ENCODE measurements at places on chromosomes 12 and 14.

- no peak overlapping the region for H3K27ac ChIP-seq
- H3K36me3 ChIP-seq: no peaks in the 10 kb centered on the region
- no peak overlapping the region for H3K4me3 ChIP-seq
- DNase-seq: no peak
- H3K4me1 ChIP-seq: peaks cover 6% of the 10 kb centered on the region
- no peaks in the 10 kb centered on the region for H3K27me3 ChIP-seq
These were observed 206.6 kb upstream of the DIO3 start for GRCh38 chr14:101354726-101355125.

GRCh38 chr14:104724981-104725771 is 1.1 kb downstream of the ADSS1 start:
- peaks cover 13% of the 10 kb centered on the region for H3K36me3 ChIP-seq
- H3K27me3 ChIP-seq: no peaks in the 10 kb centered on the region
- peak; percentile 55 for DNase-seq
- H3K4me1 ChIP-seq: peaks cover 16% of the 10 kb centered on the region
- no peak overlapping the region for H3K27ac ChIP-seq

GRCh38 chr14:62189698-62190097 is 427.5 kb downstream of the SNAPC1 start:
- H3K27ac ChIP-seq: no peak overlapping the region
- no peaks in the 10 kb centered on the region for H3K36me3 ChIP-seq
- H3K27me3 ChIP-seq: no peaks in the 10 kb centered on the region

DNA sequence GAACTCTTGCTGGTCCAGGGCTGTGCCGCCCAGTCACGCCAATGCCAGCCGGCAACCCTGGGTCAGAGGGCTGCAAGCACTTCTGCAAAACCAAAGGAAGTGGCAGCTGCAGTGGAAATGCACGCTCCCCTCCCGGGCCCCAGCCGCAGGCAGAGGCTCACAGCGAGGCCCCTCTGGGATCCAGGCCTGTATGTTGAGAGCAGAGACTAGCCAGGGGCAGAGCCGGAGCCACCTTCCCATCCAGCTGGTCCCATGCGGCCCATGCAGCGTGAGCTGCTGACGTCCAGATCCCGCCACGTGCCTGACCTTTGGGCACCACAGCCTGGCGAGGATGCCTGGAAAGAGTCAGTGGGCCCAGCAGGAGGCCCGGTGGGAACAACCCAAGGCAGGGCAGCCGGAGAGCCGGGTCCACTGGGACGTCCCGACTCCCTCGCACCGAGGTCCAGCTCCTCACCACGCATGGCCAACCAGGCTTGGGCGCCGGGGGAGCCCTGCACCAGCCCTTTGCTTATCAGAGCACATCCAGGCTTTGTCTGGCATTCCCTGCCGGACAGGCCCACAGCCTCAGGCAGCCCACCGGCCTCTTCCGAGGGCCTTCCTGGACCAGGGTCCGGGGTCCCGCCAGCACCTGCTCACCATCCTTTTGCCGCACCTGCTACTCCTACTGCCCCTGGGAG is 4.3 kb downstream of the GPR132 start:
- no peak overlapping the region for H3K4me3 ChIP-seq
- H3K36me3 ChIP-seq: no peaks in the 10 kb centered on the region
- H3K27ac ChIP-seq: no peak overlapping the region
- no peaks in the 10 kb centered on the region for H3K4me1 ChIP-seq
- peaks cover 7% of the 10 kb centered on the region for H3K27me3 ChIP-seq
- DNase-seq: no peak

GRCh38 chr12:122018937-122019336 is 2.7 kb upstream of the BCL7A start:
- DNase-seq: no peak
- peaks cover 6% of the 10 kb centered on the region for H3K27me3 ChIP-seq
- no peaks in the 10 kb centered on the region for H3K36me3 ChIP-seq
- H3K27ac ChIP-seq: no peak overlapping the region

DNA sequence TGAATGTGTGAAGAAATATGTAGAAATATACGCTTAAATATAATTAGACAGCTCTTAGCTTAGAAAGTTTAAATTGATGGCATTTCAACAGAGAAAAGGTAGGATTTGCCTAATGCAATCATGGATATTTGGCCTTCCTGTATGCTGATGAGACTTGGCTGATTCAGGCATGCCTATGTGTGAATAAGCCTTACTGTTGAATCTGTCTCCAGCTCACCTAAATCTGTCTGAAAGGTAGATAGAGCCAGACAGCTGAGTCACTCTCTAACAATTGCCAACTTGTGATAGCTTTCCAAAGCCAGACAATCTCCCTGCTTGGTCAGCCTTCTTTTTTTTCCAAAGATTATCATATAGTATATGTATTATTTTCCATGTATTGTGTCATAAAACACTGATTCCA is 92.8 kb upstream of the FLRT2 start:
- DNase-seq: peak; percentile 8
- H3K27ac ChIP-seq: peak overlapping the region; percentile 80
- no peaks in the 10 kb centered on the region for H3K36me3 ChIP-seq
- peaks cover 10% of the 10 kb centered on the region for H3K4me1 ChIP-seq

DNA sequence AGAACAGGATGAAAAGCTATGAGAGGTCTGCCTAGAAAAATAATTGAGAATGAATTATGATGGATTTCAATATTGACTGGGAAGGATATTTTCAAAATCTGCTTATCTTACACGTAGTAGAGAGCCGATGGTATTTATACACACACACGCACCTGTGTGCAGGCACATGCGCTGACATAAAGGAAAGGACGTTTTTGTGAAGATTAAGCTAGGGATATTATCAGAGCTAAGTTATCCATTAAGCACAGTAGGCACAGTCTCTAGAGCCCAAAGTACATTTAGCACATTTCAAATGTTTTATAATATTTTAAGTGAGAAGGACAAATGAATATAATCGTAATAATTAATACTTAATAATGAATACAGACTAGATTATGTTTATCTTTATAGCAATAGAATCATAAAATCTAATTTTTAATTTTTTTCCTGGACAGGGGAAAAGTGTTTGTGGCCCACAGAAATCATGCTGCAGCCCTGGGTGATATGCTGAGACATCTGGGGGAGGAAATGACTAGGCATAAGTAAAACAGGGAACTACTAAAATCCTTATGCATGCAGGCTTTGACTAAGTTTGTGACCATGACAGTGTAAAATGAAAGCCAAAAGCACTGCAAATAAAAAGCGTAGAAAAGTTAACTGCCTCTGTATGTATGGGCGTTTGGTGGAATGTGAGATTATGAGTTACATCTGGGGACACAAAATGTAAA is 146.1 kb downstream of the KITLG start:
- H3K4me1 ChIP-seq: no peaks in the 10 kb centered on the region
- H3K4me3 ChIP-seq: no peak overlapping the region
- H3K36me3 ChIP-seq: no peaks in the 10 kb centered on the region
- no peaks in the 10 kb centered on the region for H3K27me3 ChIP-seq
- no peak for DNase-seq

- no peaks in the 10 kb centered on the region for H3K36me3 ChIP-seq
- no peak for DNase-seq
- H3K27ac ChIP-seq: no peak overlapping the region
- H3K27me3 ChIP-seq: no peaks in the 10 kb centered on the region
- H3K4me3 ChIP-seq: no peak overlapping the region
These were observed 54.4 kb upstream of the ETV6 start for GRCh38 chr12:11595080-11595479.

GRCh38 chr12:3288690-3289089 is 202.3 kb upstream of the PRMT8 start:
- no peak overlapping the region for H3K4me3 ChIP-seq
- H3K27me3 ChIP-seq: no peaks in the 10 kb centered on the region
- no peak for DNase-seq
- H3K27ac ChIP-seq: no peak overlapping the region
- no peaks in the 10 kb centered on the region for H3K4me1 ChIP-seq
- H3K36me3 ChIP-seq: peaks cover 2% of the 10 kb centered on the region

- H3K36me3 ChIP-seq: no peaks in the 10 kb centered on the region
- H3K4me3 ChIP-seq: no peak overlapping the region
- H3K27ac ChIP-seq: no peak overlapping the region
- DNase-seq: no peak
These were observed 8.5 kb upstream of the SYNJ2BP start for GRCh38 chr14:70425354-70425753.

- no peaks in the 10 kb centered on the region for H3K4me1 ChIP-seq
- no peak for DNase-seq
- no peak overlapping the region for H3K27ac ChIP-seq
- no peak overlapping the region for H3K4me3 ChIP-seq
- H3K27me3 ChIP-seq: no peaks in the 10 kb centered on the region
- H3K36me3 ChIP-seq: no peaks in the 10 kb centered on the region
These were observed 10.6 kb downstream of the ACVRL1 start for GRCh38 chr12:51917746-51918453.

GRCh38 chr12:12691549-12691948 is 4.4 kb downstream of the GPR19 start:
- H3K36me3 ChIP-seq: no peaks in the 10 kb centered on the region
- H3K27ac ChIP-seq: no peak overlapping the region
- no peak for DNase-seq
- H3K4me1 ChIP-seq: no peaks in the 10 kb centered on the region

- no peaks in the 10 kb centered on the region for H3K4me1 ChIP-seq
- no peak overlapping the region for H3K4me3 ChIP-seq
- no peak for DNase-seq
- H3K36me3 ChIP-seq: no peaks in the 10 kb centered on the region
- H3K27ac ChIP-seq: no peak overlapping the region
These were observed 842.3 kb downstream of the SLC6A15 start for GRCh38 chr12:84070292-84070691.

GRCh38 chr12:11689591-11690186 is 40.2 kb downstream of the ETV6 start:
- no peaks in the 10 kb centered on the region for H3K27me3 ChIP-seq
- no peak for DNase-seq
- H3K4me1 ChIP-seq: peaks cover 21% of the 10 kb centered on the region
- H3K27ac ChIP-seq: no peak overlapping the region
- no peaks in the 10 kb centered on the region for H3K36me3 ChIP-seq

DNA sequence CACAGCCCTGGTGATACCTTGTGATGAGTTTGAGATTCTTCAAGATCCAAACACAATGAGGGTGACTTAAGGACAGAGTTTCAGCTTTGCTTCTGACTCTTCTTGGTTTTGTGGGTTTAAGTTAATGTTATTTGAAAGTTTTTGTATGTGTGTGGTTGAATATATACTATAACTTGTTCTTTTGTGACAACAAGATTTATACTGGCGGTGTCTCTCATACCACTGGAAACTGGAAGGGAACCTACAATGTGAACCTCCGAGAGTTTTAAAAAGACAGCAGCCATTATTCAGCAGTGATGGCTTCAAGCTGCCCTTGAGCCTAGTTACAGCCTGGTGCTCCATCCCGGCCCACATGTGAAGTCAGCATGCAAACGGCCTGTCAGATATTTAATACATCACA is 87.9 kb upstream of the IGF1 start:
- no peak overlapping the region for H3K4me3 ChIP-seq
- DNase-seq: peak; percentile 21
- no peaks in the 10 kb centered on the region for H3K27me3 ChIP-seq
- peak overlapping the region; percentile 99 for H3K27ac ChIP-seq
- H3K4me1 ChIP-seq: peaks cover 14% of the 10 kb centered on the region
- H3K36me3 ChIP-seq: no peaks in the 10 kb centered on the region

- no peak overlapping the region for H3K27ac ChIP-seq
- no peak for DNase-seq
- no peaks in the 10 kb centered on the region for H3K36me3 ChIP-seq
- H3K27me3 ChIP-seq: peaks cover 25% of the 10 kb centered on the region
These were observed 3.4 kb downstream of the B4GALNT3 start for GRCh38 chr12:462936-463705.

DNA sequence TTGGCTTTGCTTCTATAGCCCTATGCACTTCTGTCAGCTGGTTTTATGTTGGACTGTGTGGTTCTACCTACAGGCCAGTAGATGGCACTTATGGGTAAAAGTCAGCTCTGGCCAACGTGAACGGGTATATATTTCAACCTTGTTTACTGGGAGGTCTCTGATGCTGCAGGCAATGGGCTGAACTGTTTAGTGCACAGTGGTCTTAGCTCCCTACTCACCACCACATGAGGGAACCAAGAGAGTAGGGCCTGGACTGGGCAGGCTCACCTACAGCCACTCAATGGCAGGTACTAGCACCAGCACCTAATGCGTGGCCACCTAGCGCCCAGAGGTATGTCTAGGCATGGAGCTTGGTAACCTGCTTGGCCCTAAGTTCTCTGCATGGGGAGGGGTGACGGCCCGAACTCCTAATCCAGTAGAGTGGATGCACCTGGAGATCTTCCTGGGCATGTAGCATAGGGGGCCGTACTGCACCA is 481.8 kb downstream of the TMEM117 start:
- DNase-seq: peak; percentile 43
- H3K27ac ChIP-seq: no peak overlapping the region
- H3K4me3 ChIP-seq: no peak overlapping the region
- H3K4me1 ChIP-seq: no peaks in the 10 kb centered on the region

GRCh38 chr14:49512571-49512970 is 73.6 kb downstream of the RPS29 start:
- no peaks in the 10 kb centered on the region for H3K27me3 ChIP-seq
- H3K4me3 ChIP-seq: no peak overlapping the region
- no peak overlapping the region for H3K27ac ChIP-seq
- H3K4me1 ChIP-seq: no peaks in the 10 kb centered on the region

DNA sequence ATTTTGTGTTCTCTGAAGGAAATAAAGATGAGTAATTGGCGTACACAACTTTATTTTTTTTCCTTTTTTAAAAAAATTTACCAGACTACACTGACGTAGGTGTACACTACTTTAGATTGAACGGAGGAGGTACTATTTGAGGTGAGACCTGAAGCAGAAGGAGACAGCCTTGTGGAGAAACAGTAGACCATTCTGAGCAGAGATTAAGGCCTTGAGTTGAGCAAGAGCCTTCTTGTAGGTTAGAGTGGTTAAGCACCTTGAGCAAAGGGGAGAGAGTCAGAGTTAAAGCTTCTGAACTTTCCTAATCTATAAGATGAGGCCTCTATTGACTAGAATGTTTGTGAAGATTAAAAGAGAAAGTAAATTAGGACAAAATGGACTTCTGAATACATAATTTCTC is 2.5 kb downstream of the LEMD3 start:
- H3K36me3 ChIP-seq: peaks cover 2% of the 10 kb centered on the region
- peak; percentile 5 for DNase-seq
- H3K27me3 ChIP-seq: no peaks in the 10 kb centered on the region
- no peaks in the 10 kb centered on the region for H3K4me1 ChIP-seq

- no peak overlapping the region for H3K27ac ChIP-seq
- H3K4me1 ChIP-seq: peaks cover 18% of the 10 kb centered on the region
- no peak overlapping the region for H3K4me3 ChIP-seq
- H3K27me3 ChIP-seq: no peaks in the 10 kb centered on the region
- no peaks in the 10 kb centered on the region for H3K36me3 ChIP-seq
These were observed 10.7 kb upstream of the ATP2A2 start for GRCh38 chr12:110270125-110270962.

GRCh38 chr12:30908722-30909348 is 17.7 kb upstream of the TSPAN11 start:
- no peaks in the 10 kb centered on the region for H3K36me3 ChIP-seq
- H3K27ac ChIP-seq: no peak overlapping the region
- H3K4me1 ChIP-seq: no peaks in the 10 kb centered on the region
- no peak for DNase-seq

DNA sequence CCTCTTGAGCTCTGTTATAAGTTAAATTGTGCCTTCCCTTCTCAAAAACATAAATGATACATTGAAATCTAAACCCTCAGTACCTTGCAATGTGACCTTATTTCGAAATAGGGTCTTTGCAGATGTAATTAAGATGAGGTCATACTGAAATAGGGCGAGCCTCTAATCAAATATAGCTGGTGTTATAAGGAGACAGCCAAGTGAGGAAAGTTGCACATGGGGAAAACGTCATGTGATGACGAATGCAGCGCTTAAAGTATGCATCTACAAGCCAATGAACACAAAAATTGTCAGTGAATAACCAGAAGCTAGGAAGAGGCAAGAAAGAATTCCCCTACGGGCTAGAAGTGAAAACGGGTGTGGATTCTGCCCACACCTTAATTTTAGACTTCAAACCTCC is 305.2 kb upstream of the FOXG1 start:
- H3K4me1 ChIP-seq: no peaks in the 10 kb centered on the region
- H3K27ac ChIP-seq: no peak overlapping the region
- no peak overlapping the region for H3K4me3 ChIP-seq
- no peaks in the 10 kb centered on the region for H3K27me3 ChIP-seq
- H3K36me3 ChIP-seq: no peaks in the 10 kb centered on the region
- no peak for DNase-seq

Measured in trophoblast cell (in vitro differentiated cells and primary cell).